Activated CD4-positive, alpha-beta T cell treated with anti-CD3 and anti-CD28 coated beads, Interleukin-2, amount 50 U/mL, for 1 hour (primary cell): ENCODE measurements at places on chromosomes 12 and 14.

DNA sequence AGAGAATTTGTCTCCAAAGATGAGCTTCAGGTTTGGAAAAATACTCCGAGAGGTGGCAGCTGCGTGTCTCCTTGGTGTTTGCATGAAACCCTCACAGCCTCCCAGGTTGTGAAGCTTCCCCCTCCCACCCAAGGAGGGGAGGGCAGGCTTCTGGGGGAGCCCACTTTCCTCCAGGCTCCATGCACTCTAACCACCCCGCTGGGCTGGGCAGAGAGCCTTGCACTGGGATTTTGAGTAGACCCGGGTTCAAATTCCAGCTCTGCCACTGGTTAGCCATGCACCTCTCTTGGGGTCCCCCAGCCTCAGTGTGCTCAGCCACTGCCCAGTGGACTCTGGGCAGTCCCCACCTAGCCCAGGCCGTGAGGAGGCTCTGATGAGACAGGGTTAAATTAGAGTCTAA is 4.3 kb upstream of the DLK1 start:
- DNase-seq = no peak

DNA sequence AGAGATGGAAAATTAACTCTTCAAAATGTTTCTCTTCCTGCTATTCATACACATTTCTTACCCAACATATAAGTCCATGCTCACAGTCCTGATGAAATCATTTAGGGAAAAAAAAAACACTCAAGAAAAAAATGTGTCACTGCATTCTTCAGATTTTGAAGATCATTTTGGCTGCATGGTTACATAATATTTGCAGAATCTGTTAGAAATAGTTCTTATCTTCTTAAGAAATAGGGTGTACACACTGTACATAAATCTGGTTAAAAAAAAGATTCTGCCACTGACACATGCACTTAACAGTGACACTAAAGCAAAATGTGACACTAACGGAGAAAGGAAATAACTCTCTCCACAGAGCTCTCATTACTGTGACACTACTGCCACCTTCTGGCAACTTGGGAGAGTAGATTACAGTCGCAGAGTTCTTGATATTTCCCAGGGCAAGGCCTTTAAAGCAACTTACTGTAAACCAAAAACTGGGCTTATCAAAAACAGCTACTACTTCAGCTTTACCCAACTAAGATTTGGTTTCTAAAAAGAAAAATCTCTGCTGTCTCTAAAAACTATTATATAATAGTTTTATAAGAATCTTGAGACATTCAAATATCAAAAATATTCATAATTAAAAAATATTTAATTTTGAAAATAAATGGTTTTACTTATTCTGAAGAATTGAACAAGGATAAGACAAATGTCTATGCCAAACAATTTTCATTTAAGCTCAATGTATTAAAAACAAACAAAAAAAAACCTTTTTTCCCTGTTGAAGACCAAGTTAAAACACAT is 65.0 kb downstream of the SETD3 start:
- DNase-seq = peak; percentile 54

GRCh38 chr14:92759300-92759678 is 10.9 kb upstream of the LGMN start:
- DNase-seq = no peak

DNA sequence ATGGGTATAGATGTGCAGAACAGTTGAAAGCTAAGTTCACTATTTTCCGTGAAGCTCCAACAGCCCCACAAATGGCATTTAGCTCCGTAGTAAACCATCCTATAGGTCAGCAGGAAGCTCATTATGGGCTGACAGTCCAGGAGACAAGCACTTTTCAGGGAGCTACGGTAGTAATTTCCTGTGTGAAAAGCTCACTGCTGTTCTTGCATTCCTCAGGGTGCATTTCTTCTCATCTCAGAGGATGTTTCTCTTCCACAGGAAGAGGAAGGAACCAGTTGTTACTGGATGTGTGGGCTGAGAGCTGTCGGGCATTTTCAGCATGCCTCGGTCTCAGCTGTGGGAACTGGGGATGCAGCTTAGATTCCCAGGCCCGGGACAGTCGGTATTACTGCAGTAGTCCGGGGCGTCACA is 72.8 kb downstream of the GALNT4 start:
- DNase-seq = no peak

- DNase-seq = no peak
These were observed 1.5 kb upstream of the ZFYVE26 start for GRCh38 chr14:67817750-67818438.

GRCh38 chr12:11805680-11806079 is 156.2 kb downstream of the ETV6 start:
- DNase-seq = no peak
